Vein endothelial cell (primary cell): ENCODE measurements at places on chromosomes 12 and 14. TPM values are rescaled to one million over a fixed set of nuclear protein-coding genes. Genes with fewer than 3 reads are reported as not detected.

The SIX4 gene
- 4.5 and 6.9 TPM in 2 replicates for total RNA-seq

The GDF11 gene
- 6.8 and 7.8 TPM in 2 replicates for total RNA-seq

The KERA gene
- total RNA-seq, result not detected in 2 replicates

The RNASE4 gene
- 6.4 and 20.9 TPM in 2 replicates for total RNA-seq

The AQP2 gene
- total RNA-seq, result not detected in 2 replicates

The PMCH gene
- 0.65 and 0.76 TPM in 2 replicates for total RNA-seq

The MYL2 gene
- not detected in 2 replicates for total RNA-seq

The NOVA1 gene
- total RNA-seq, result 0.86 and 1.3 TPM in 2 replicates

The CLEC14A gene
- 418 and 421 TPM in 2 replicates for total RNA-seq

The SLC10A1 gene
- not detected in 2 replicates for total RNA-seq

The ZNF385A gene
- 0.67 and 1.3 TPM in 2 replicates for total RNA-seq

The CACNA1C gene
- total RNA-seq, result 0.86 and 0.98 TPM in 2 replicates

The HOXC10 gene
- not detected in 2 replicates for total RNA-seq

The KLRC3 gene
- total RNA-seq, result not detected in 2 replicates

The PTGDR gene
- not detected in 2 replicates for total RNA-seq

The FOXN4 gene
- not detected in 2 replicates for total RNA-seq

The AEBP2 gene
- 23.2 and 26.0 TPM in 2 replicates for total RNA-seq

The MYH7 gene
- not detected in 2 replicates for total RNA-seq

The CCDC175 gene
- total RNA-seq, result not detected in 2 replicates

The IL31 gene
- total RNA-seq, result not detected in 2 replicates

The PZP gene
- 0.98 and 1.1 TPM in 2 replicates for total RNA-seq

The SLC35F4 gene
- total RNA-seq, result not detected in 2 replicates

The MGP gene
- 81.4 and 247 TPM in 2 replicates for total RNA-seq

The PLA2G1B gene
- not detected in 2 replicates for total RNA-seq

The POMT2 gene
- total RNA-seq, result 13.1 and 16.0 TPM in 2 replicates

The C12orf42 gene
- total RNA-seq, result not detected in 2 replicates

The C12orf50 gene
- total RNA-seq, result not detected in 2 replicates

The SERPINA9 gene
- not detected in 2 replicates for total RNA-seq

The SIRT4 gene
- total RNA-seq, result 0.76 and 0.98 TPM in 2 replicates
